ENCODE measurements at places on chromosomes 4 and X.
A peak's percentile ranks its signal among the peaks of the same experiment; 100 is the strongest.

DNA sequence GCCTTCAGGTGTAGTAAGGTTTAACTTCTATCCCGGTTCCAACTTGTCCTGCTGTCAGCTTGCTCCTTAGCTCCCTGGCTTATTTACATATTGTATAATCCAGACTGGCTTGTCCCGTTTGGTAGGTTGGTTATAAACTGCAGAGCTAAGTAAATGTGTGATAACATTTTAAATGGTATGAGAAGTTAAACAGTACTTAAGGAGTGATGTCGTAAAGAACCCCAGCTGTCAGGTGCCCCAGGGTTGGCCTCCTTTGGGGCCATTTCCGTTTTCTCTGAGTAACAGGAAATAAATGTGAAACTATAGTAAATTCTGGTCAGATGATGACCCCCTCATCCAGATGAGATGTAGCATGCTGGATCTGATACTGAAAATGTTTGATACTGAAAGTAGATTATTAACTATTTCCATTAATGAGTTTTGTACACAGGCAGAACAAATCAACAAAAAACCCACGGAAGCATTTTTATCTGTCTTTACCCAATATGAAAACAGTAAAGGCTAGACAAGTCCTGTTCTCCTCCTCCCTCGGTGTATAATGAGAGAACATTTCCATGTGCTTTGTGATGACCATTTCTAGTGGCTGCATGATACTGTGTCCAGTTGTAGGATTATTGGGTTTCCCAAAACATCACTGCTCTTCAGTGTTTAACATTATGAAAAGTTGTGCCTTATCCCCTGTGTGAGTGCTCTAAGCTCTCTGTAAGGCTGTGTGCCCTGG lies 22.4 kb downstream of the GAB1 start:
- peak; percentile 72 for DNase-seq

DNA sequence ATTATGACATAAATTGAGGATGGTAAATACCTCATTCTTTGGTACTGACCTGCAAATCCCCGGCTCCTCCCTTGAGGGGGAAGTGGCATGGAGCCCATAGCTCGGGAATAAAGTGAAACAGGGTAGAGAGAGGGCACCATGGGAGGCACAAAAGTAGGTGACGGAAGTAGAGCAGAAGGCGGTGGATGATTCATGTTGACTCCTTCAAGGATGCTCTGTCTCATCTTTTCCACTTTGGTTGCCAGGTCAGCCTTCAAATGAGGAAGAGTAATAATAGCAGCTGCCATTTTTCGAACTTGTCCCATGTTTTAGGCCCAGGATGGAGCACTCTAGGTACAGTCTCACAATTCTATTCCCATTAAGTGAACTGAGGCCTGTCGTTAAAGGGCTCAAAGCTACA lies 41.4 kb upstream of the PHF8 start:
- no peak for DNase-seq

GRCh38 chrX:41542135-41542534 lies 95.0 kb downstream of the NYX start:
- no peak for DNase-seq

DNA sequence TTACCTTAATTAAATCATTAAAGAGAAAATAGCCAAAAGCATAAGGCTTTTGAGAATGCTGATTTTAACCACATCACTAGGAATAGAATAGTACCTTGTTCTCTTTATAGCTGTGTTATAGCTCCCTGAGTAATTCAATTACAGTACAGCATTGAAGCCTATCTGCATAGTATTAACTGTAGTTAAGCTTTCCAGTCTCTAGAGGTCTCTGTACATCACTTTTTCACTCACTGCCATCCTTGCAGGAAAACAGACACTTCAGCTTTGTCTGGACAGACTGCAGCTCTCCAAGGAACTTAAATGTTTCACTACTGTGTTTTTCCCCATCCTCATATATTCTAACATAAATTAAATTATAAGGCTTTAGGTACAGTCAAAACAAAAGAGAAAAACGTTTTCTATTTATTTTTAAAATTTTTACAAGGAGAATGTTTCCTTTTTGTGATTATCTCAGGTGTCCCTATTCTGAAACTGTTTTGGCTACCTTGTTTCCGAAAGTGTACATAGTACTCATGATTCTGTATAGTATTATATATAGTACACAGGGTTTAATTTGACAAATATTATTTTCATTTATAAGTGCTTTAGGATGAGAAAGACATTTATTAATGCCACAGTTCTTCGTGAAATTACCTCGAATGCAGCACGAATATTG lies 407.9 kb downstream of the PCDH18 start:
- peak; percentile 92 for DNase-seq

GRCh38 chr4:155973639-155974475 lies 20.2 kb upstream of the CTSO start:
- no peak for DNase-seq

- no peak for DNase-seq
Observed at GRCh38 chr4:112637552-112637866, 566 bp downstream of the LARP7 start.

GRCh38 chr4:112855058-112855457 lies 194.4 kb upstream of the ANK2 start:
- DNase-seq, result no peak

DNA sequence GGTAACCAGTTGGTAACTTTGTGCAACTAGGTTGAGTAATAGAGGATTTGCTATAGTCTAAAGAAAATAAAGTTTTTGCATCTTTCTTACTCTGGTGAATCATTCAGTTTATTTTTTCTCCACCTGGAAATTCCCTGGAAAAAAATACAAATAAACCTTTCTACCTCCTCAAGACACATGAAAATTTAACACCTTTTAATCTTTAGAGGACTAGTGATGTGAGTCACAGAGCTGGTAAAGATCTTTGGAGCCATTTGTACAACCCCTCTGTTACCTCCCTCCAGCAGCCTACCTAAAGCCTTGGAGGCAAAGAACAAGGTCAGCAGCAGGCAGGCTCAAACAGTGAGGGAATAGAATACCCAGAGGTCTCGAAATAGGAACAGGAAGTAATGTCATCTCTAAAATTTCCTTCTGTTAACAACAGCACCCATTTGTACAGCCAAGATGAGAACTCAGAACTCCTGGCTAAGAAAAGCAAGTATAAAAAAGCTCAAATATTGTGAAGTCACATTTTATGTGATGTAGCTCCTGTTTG lies 10.2 kb upstream of the MAOB start:
- DNase-seq, result peak; percentile 0

GRCh38 chrX:44245733-44246132 lies 97.7 kb downstream of the EFHC2 start:
- DNase-seq, result no peak

GRCh38 chr4:55921093-55921492 lies 27.7 kb upstream of the CEP135 start:
- DNase-seq, result no peak

DNA sequence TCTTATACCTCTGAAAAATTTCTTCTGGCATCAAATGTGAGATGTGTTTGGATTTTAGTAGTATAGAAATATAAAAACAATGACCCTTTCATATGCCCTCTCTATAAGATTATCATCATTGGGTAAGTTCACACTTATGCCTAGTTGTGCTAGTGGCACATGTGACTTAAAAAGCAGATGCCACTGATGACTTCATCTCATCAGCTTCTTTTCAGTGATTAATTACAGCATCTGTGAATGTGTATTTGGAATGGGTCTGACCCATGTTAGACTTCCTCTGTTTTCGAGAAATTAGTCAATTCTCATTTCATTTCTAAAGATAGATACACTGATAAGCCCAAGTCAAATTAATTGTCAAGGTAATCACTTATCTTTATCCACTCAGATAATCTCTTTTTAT lies 698.7 kb downstream of the GABRG1 start:
- no peak for DNase-seq

GRCh38 chr4:123144616-123145015 lies 222.2 kb upstream of the NUDT6 start:
- DNase-seq, result no peak

DNA sequence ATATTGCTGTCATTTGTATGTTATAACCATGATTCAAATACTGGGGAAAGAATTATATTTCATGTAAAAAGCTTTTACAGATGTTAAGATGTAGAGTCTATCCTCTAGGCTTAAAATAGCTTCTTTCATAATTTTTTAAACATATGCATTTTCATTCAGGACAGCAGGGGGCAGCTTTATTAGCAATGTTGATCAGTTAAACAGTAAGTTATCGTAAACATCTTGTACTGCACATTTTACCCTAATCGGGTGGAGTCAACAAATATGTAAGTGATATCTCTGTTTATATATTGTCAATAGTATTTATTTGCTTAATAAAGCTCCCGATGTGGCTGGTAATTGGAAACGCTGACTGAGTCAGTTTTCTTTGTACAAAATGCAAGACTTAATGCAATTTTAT lies 142.5 kb upstream of the MED14 start:
- peak; percentile 26 for DNase-seq

- peak; percentile 52 for DNase-seq
Observed at GRCh38 chrX:46381630-46382029, 163.6 kb downstream of the ZNF674 start.

Measured in Kasumi-1 (cell line).